ENCODE measurements at places on chromosomes 11 and 22.
A peak's percentile ranks its signal among the peaks of the same experiment; 100 is the strongest.

- no peak for DNase-seq
Measured at GRCh38 chr11:86403458-86403857, 28.8 kb downstream of the CCDC81 start.

DNA sequence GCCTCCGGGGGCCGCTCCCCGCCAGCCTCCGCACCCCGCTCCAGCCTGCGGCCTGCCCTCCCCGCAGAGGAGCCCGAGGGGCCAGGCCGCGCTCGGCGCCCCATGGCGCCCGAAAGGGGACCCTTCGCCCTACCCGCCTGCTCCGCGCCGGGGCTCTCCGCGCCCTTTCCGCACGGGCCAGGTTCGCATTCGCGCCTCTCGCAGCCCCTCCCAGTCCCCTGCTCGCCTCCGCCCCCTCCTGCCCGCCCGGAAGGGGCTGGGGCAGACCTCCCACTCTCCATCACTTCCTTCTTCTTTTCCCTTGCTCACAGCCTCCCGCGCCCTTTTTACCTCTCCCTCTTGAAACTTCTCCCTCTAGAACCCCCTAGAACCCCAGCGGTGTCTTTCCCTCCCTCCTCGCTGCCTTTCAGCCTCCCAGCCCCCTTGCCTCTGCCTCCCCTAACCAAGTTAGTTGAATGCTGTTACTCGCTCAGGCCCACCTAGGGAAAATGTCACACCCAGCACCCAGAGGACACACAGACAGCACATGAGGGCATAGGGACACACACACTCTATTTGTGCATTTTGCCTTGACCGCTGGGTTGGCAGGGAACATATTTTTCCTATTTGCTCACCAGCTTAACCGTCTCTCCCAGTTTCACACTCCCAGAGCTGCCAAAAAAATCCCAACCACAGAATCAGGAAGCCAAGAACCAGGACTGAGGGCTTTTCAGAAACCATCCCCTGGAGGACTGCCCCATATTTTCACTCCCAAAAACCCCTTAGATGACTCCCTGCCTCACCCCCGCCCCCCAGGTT lies at the start of gene SLC43A3:
SLC43A3 (minus strand) TSS at position 193 of the 798 bp plus-strand sequence. CDS start 949 bp downstream, outside the sequence.
- peak; percentile 40 for DNase-seq

DNA sequence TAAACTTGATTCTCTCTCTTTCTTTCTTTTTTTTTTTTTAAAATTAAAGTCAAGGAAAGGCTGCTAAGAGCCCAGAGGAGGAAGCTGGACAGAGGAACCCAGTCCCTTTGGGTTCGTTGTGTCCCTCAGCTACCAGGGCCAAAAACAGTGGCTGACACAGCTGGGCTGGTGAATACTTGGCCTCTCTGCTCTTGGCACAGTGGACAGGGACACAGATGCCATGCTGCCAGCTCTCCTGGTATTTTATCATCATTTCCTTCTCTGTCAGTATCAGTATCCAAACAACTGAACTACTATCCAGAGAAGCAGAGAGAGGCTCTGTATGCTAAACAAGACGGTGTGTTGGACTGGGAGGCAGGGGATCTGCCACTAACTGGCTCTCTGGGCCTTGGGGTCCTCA lies 123.7 kb upstream of the CCDC90B start:
- DNase-seq = peak; percentile 35

GRCh38 chr22:29375398-29376076 lies 12.8 kb downstream of the AP1B1 start:
- no peak for DNase-seq
